ENCODE measurements at places on chromosomes 3 and 15.

GRCh38 chr3:126558336-126559071, at the start of gene C3orf22:
TSS of gene C3orf22 (minus strand) at chr3:126558932. CDS start at chr3:126553390, 5,542 bp downstream.
- DNase-seq = no peak

GRCh38 chr3:161082063-161082462, 23.1 kb downstream of the B3GALNT1 start:
- no peak for DNase-seq

DNA sequence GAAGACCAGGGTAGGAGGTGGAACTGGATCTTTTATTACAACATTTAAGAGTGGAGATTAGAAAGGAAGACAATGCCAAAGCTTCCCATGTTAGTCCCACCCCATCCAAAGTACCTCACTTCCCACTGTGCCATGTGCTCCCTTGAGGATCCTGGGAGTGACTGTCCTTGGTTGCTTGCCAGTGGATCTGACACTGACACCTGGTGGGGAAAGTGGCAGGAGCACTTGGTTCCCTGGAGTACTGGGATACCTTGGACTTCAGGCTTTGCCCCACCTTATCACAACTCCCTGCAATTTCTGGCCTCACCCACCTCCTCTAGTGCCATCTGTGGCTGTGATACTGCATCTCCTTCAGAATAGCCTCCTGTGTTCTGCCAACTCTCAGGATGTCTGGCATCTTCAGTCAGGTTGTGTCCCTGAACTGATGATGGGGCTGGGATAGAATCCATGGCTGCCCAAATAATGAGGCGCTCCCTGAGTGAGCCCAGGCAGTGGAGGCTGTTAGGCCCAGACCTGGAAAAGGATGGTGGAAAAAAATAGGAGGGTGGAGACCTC, 1.3 kb downstream of the ELL3 start:
- no peak for DNase-seq

DNA sequence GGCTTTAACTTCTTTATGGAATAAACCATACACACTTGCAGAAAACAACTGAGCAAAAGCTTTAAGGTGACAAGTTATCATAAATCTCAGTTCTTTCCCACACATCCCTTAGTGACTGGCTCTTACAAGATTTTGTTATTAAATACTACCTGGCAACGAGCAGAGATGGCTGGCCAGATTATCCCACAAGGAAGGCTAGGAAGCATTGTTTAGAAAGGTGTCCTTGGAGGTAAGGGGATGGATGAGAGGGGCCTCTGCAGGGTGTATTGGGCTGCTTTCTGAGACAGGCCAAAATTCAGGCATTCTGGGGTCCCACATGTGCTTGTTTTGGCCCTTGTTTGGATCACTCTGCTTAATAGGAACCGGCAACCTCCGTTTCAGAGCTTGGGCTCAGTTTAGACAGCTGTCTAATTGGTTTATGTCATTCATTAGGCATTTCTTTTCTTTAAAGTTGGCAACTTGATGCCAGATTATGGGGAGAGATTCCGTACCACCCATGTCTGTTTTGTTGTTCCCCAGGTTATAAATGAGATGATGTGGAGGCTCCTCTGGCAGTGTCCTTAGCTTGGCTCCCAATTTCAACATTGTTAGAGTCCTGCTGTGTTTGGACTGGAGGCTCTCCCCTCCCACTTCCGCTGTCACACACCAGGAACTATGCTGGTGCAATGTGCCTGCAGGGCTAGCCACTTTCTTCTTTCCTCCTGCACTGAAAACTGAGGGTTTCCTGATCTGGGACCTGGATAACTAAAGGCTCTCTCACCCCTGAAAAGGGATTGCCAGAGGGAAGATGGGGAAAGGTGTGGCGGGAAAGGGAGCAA, 121.1 kb downstream of the TPRG1 start:
- DNase-seq = no peak

DNA sequence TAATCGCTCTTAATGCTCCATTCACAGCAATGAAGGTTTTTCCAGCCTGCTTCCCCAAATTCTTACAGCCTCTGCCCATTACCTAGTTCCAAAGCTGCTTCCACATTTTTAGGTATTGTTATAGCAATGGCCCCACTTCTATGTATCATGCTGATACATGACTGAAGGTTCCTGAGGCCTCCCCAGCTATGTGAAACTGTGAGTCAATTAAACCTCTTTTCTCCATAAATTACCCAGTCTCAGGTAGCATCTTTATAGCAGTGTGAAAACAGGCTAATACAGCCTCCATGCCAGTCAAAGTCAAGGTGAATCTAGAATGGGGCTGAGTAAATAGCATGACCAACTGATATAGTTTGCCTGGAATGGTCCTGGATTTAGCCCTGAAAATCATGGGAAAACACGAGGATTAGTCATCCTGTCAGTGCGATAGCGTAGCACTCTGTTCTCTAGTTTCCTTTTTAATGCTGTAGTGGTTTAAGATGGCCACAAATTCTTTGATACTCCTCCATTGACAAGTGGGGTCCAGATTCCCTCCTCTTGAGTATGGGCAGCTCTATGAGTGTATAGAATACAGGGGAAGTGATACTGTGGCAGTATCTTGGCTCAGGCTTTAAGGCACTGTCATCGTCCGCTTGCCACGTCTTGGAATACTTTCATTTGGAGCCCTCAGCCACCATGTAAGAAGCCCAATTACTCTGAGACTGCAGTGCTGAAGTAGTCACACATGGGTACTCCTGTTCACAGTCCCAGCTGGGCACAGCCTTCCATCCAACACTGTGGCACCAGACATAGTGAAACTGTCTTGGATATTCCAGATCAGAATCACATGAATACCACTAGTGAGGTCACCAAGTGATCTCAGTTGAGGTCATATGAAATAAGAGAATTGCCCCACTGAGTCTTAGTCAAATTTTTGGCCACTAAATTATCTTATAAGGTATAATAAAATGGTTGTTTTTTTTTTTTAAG, 94.0 kb upstream of the PLCL2 start:
- no peak for DNase-seq

GRCh38 chr3:30578986-30579579, 27.3 kb upstream of the TGFBR2 start:
- DNase-seq = no peak

GRCh38 chr3:33128706-33129105, 14.9 kb downstream of the CRTAP start:
- DNase-seq = no peak

DNA sequence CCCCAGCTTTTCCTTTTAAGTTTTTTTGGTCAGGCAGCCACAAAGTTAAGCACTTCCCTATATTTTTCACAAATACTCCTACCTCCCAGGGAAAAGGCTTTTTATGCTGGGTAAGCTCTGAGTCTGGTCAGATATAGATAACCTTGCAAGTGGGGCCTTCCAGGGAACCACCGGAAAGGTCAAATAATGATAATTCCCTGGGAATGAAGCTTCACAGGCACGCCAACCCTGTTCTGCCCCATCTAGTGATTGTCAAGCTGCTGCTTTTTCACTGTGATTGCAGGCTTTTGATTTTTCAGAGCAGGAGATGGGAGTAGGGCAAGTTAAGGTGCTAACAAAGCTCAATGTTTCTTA, 121.0 kb downstream of the ZNF609 start:
- no peak for DNase-seq

DNA sequence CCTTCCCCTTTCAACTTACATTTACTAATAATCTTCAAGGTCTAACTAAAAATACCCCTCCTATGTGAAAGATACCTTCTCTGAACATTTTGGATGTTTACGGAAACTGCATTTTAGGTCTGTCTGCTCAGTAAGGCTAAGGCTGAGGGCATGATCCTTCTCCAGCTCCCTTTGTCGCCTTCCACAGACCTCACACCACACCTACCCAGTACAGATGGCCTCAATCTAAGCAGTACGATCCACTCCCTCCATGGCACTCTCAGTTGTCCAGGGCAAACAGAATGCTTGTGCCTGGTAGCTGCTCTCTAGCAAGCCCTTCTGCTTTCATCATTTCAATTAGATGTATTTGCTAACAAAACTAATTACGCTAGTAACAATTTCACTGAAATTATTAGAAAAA, 178.3 kb downstream of the CNTN3 start:
- no peak for DNase-seq

DNA sequence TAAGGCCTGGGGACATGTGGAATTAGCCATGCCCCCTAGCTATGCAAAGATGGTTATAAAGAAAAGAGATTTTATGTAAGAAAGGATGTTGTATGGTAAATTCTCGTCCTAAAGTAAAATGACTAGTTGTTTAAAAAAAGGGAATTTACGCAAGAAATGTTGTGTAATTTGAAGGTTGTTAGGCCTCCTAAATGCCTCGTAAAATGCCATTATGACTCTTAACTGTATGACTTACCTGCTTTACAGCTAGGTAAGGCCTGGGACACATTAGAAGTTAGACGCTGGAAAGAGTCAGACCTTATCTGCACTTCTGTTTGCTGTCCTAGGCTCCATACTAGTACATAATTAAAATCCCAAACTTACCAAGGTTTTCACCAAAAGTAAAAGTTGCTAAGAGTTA, 17.5 kb upstream of the HHATL start:
- DNase-seq = no peak

DNA sequence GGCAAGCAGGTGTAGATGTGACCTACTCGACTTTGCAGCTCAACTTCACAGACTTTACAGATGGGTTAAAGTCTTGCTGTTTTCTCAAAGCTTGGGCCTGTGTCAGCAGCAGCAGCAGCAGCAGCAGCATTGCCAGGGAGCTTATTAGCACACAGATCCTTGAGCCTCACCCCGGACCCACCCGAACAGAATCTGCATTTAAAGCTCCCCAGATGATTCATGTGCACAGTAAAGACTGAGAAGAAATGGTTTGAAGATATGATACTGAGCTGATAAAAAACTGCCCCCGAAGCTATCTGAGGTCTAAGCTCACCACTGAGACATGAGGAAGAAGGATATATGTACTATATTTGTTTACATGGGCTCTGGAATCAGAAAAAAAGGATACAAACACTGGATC, 231.7 kb downstream of the ARPP21 start:
- no peak for DNase-seq

DNA sequence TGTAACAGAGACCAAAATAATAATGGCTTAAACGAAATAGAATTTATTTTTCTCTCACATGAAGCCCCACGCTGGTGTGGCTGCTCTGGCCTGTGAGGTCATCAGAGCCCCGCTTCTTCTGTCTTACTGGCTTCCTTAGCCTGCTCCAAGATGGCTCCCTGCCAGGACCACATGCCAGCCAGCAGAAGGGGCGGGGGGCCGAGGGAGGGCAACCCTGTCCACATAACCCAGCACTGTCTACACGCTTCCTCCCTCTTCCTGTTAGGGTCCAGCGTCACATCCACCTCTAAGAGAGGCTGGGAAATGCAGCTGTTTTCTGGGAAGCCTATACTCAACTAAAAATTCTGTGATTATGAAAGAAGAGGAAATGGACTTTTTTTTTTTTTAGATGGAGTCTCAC, 107.9 kb upstream of the DLG1 start:
- no peak for DNase-seq

- DNase-seq = no peak
These were observed 213.4 kb upstream of the PEX5L start for GRCh38 chr3:180250172-180250571.

- no peak for DNase-seq
These were observed 2.1 kb upstream of the TMEM212 start for GRCh38 chr3:171840811-171841619.

GRCh38 chr3:98763076-98763475, at the start of gene ST3GAL6:
TSS of gene ST3GAL6 (plus strand) at chr3:98763340. CDS start at chr3:98768441, 5,101 bp downstream.
- no peak for DNase-seq

All from stimulated activated CD8-positive, alpha-beta memory T cell treated with anti-CD3 and anti-CD28 coated beads, Interleukin-7, amount 100 ng/mL, for 24 hours (primary cell).